ENCODE measurements at places on chromosomes 2 and 18. TPM values are rescaled to one million over a fixed set of nuclear protein-coding genes. Genes with fewer than 3 reads are reported as not detected.
A peak's percentile ranks its signal among the peaks of the same experiment; 100 is the strongest.

- DNase-seq = no peak
- H3K27me3 ChIP-seq = no peaks in the 10 kb centered on the region
- H3K27ac ChIP-seq = no peak overlapping the region
Observed at GRCh38 chr2:124753842-124754241, 728.8 kb downstream of the CNTNAP5 start.

GRCh38 chr2:49255409-49255971 is 101.2 kb upstream of the FSHR start:
- no peaks in the 10 kb centered on the region for H3K36me3 ChIP-seq
- no peaks in the 10 kb centered on the region for H3K27me3 ChIP-seq
- no peak for DNase-seq
- H3K4me3 ChIP-seq = no peak overlapping the region

GRCh38 chr2:69065735-69066336 is 52.9 kb downstream of the ANTXR1 start:
- H3K4me3 ChIP-seq = no peak overlapping the region
- DNase-seq = no peak
- peaks cover 7% of the 10 kb centered on the region for H3K4me1 ChIP-seq
- H3K27me3 ChIP-seq = no peaks in the 10 kb centered on the region
- no peaks in the 10 kb centered on the region for H3K36me3 ChIP-seq
- no peak overlapping the region for H3K27ac ChIP-seq

GRCh38 chr2:78681386-78681785 is 344.1 kb upstream of the REG3G start:
- no peaks in the 10 kb centered on the region for H3K27me3 ChIP-seq
- DNase-seq = no peak
- H3K27ac ChIP-seq = no peak overlapping the region
- H3K36me3 ChIP-seq = no peaks in the 10 kb centered on the region

DNA sequence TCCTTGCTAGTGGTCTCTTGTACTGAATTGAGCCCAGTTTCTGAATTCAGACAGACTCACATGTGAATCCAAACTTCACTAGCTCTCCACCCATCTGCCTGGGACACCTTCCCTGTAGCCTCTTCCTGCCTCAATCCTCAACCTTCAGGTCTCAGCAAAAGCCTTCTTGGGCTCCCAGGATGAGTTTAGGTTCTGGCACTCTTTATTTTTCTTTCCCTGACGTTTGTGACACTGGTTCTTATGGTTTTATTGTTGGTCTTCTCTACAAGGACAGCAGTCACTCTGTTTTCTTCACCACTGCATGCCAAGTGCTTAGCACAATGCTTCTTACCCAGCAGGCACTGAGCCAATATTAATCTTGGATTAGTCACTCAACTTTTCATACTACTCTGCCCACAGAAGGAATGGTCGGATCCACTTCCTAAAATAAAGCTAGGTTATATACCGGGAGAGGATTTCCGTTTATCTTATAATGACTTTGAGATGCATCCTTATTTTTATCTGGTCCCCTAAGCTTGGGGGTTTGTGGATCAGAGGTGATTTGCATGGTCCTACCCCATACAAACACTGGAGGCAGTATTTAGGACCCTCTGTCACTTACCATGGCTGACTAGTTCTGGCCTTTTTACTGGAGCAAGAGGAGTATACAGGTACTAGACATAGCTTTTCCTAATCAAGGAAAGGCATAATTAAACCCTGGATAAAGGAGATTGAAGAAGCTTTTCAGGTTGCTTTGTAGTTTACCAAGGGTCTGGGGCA is 186.3 kb downstream of the MYCN start:
- no peaks in the 10 kb centered on the region for H3K4me1 ChIP-seq
- no peak overlapping the region for H3K27ac ChIP-seq
- no peak overlapping the region for H3K4me3 ChIP-seq
- no peaks in the 10 kb centered on the region for H3K36me3 ChIP-seq

GRCh38 chr18:49491534-49491856 is 4.5 kb upstream of the C18orf32 start:
- peak overlapping the region; percentile 98 for H3K4me3 ChIP-seq
- H3K36me3 ChIP-seq = peaks cover 37% of the 10 kb centered on the region
- no peaks in the 10 kb centered on the region for H3K27me3 ChIP-seq
- DNase-seq = no peak
- peak overlapping the region; percentile 90 for H3K27ac ChIP-seq

DNA sequence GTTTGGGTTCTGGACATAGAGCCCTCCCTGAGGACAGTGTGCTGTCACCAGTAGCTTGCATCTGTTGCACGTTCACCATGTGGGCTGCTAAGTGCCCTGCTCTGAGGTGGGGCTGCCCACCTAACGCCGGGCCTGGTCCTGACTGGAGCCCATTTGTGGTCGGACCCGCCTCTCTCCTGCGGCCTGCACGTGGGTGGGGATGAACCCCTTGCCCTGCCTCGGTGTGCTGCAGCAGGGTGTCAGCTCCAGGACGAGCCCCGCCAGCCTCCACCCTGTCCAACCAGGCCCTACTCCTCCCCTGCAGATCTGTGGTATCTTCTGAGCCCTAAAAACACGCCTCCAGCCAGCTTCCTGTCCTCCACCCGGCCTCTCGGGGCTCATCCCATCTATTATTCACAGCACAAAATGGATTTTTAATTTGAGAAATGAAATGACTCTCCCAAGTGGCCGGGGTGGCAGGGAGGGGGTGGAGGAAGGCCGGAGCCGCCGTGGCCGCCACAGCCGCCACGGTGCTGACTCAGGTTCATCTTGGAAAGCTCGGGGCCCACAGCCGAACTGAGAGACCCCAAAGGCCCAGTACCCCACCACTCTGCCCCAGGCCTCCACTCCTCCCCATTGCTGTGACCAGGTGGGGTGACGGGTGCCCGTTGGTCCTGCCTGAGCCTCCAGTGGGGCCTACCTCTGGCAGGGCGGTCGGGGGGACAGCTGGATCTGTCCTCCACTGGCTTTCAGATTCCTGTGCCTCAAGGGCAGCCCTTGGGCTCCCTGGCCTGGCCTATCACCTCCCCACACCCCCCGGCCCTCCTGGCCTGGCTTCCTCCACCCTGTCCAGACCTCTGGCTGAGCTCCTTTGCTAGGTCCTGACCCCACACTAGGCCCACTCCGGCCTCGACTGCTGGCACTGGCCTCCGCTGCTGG is 2.8 kb upstream of the ECEL1 start:
- H3K27me3 ChIP-seq = peaks cover 32% of the 10 kb centered on the region
- no peaks in the 10 kb centered on the region for H3K36me3 ChIP-seq
- no peak for DNase-seq
- no peak overlapping the region for H3K4me3 ChIP-seq
- no peak overlapping the region for H3K27ac ChIP-seq

- H3K36me3 ChIP-seq = no peaks in the 10 kb centered on the region
- H3K27me3 ChIP-seq = no peaks in the 10 kb centered on the region
- H3K4me1 ChIP-seq = no peaks in the 10 kb centered on the region
- DNase-seq = no peak
Observed at GRCh38 chr2:192887337-192887736, 692.6 kb upstream of the TMEFF2 start.

GRCh38 chr18:55351241-55351691 is 236.7 kb downstream of the TCF4 start:
- H3K27ac ChIP-seq = peak overlapping the region; percentile 37
- DNase-seq = peak; percentile 69
- H3K4me3 ChIP-seq = no peak overlapping the region
- H3K36me3 ChIP-seq = no peaks in the 10 kb centered on the region

- no peaks in the 10 kb centered on the region for H3K4me1 ChIP-seq
- no peaks in the 10 kb centered on the region for H3K36me3 ChIP-seq
- DNase-seq = peak; percentile 8
- no peak overlapping the region for H3K27ac ChIP-seq
Observed at GRCh38 chr2:240259201-240259923, 118.9 kb upstream of the OTOS start.

- no peak for DNase-seq
- H3K4me1 ChIP-seq = peaks cover 34% of the 10 kb centered on the region
- no peaks in the 10 kb centered on the region for H3K36me3 ChIP-seq
- H3K27ac ChIP-seq = no peak overlapping the region
- no peaks in the 10 kb centered on the region for H3K27me3 ChIP-seq
Observed at GRCh38 chr18:58853561-58853960, 11.1 kb upstream of the ZNF532 start.

DNA sequence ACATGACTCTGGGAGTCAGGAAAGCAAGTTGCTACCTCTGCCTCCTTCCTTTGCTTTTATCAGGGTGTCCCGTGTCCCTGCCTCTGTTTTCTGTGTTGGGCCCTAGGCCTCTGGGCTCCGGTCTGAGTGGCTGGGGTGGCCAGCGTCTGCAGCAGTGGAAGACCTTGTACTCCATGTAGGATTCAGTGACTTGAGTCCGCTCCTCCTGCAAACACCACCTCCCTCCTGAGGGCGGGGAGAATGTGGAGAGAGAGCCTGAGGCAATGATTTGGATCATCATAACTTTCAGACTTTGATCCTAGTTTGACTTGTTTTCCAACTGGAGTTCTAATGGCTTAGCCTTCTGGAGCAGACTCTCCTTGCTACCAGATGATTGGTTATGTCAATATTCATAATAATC is 30.8 kb downstream of the ATP6V1C2 start:
- no peak for DNase-seq
- no peaks in the 10 kb centered on the region for H3K36me3 ChIP-seq
- H3K4me3 ChIP-seq = no peak overlapping the region
- no peaks in the 10 kb centered on the region for H3K4me1 ChIP-seq
- no peaks in the 10 kb centered on the region for H3K27me3 ChIP-seq
- H3K27ac ChIP-seq = no peak overlapping the region

DNA sequence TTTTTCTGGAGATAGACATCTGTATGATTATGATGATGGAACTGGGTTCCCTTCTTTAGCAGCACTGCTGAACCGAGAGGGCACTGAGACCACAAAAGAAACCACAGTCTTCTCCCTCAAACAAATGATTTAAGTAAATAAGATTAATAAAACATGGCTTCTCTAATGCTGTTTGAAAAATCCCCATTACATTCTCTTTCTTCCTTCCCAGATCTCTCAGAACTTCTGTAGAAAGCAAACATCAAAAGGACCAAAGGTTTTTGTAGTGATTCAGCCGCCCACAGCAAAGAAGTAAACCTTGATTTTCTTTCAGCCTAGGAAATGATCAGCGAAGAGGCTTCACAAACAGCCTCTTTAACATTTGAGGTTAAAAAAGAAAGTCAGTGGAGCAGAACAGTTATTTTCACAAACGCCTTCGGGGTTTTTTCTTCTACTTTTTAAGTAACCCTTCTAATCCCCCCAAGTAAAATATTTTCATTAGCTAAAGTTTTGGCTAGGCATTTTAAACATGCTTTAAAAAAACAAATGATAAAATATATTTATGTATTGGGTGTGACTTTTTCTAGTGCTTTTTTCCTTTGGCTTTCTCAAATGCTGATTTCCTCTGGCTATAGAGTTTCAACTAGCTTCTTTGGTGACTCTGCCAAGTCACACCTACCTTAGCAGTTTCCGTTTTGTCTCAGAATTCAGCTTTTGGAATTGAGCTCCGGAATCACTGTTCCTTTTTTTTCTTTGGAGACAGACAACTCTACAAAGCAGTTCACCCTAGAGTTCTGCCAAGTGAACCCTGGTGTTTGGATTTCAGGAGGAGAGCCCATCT is 89.6 kb downstream of the UPP2 start:
- DNase-seq = peak; percentile 39
- peak overlapping the region; percentile 33 for H3K27ac ChIP-seq
- H3K4me1 ChIP-seq = peaks cover 7% of the 10 kb centered on the region
- no peaks in the 10 kb centered on the region for H3K36me3 ChIP-seq
- no peaks in the 10 kb centered on the region for H3K27me3 ChIP-seq

DNA sequence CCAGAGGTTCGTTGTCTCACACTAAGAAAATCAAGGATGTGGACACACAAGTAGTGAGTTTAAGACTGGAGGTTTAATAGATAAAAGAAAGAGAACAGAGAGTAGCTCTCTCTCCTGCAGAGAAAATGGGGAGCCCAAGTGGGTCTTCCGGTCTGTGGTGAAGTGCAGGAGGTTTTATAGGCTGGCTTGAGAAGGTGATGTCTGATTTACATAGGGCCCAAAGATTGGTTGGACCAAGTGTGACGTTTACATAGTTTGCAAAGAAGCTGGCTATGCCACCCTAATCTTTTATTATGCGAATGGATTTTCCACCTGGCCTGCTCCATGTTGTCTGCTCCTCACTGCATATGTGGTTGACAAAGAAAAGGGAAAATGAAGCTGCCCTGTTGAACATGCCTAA is 430.4 kb upstream of the TRIB2 start:
- peaks cover 4% of the 10 kb centered on the region for H3K27me3 ChIP-seq
- H3K4me1 ChIP-seq = peaks cover 2% of the 10 kb centered on the region

- H3K27ac ChIP-seq = no peak overlapping the region
- DNase-seq = no peak
- no peaks in the 10 kb centered on the region for H3K27me3 ChIP-seq
- no peaks in the 10 kb centered on the region for H3K36me3 ChIP-seq
- H3K4me3 ChIP-seq = no peak overlapping the region
Observed at GRCh38 chr2:84319581-84319980, 139.5 kb downstream of the SUCLG1 start.

- DNase-seq = no peak
- no peak overlapping the region for H3K27ac ChIP-seq
- H3K4me1 ChIP-seq = peaks cover 11% of the 10 kb centered on the region
- no peaks in the 10 kb centered on the region for H3K36me3 ChIP-seq
- H3K4me3 ChIP-seq = no peak overlapping the region
Observed at GRCh38 chr18:69838620-69839411, 108.9 kb downstream of the CD226 start.

DNA sequence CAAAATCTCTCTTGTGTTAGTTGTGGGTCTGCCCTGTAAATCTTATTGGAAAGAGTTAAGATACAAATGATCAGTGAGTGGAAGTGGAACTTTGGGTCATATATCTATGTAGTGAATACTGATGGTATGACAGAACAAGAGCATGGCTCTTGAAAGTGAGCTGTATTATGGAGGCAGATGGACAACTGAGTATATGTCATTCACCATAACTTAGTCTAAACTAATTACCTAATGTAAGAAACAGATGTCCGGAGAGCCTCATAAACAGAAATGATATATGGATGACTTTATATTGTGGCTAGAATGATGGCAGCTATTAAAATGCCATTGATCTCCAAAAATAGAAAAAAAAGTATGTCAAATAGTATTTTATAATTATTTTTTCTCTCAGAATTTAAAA is 72.4 kb downstream of the FASTKD2 start:
- no peak overlapping the region for H3K27ac ChIP-seq
- no peaks in the 10 kb centered on the region for H3K27me3 ChIP-seq
- no peak overlapping the region for H3K4me3 ChIP-seq

- H3K27ac ChIP-seq = no peak overlapping the region
- DNase-seq = no peak
- no peaks in the 10 kb centered on the region for H3K27me3 ChIP-seq
- H3K4me3 ChIP-seq = no peak overlapping the region
- H3K4me1 ChIP-seq = no peaks in the 10 kb centered on the region
- H3K36me3 ChIP-seq = peaks cover 22% of the 10 kb centered on the region
Observed at GRCh38 chr2:73255907-73256617, 22.0 kb downstream of the CCT7 start.

- no peak overlapping the region for H3K27ac ChIP-seq
- no peak for DNase-seq
- peaks cover 14% of the 10 kb centered on the region for H3K4me1 ChIP-seq
Observed at GRCh38 chr2:127514485-127514884, 11.8 kb downstream of the IWS1 start.

GRCh38 chr2:96956211-96956610 is 30.2 kb downstream of the FAM178B start:
- H3K4me1 ChIP-seq = no peaks in the 10 kb centered on the region
- H3K36me3 ChIP-seq = no peaks in the 10 kb centered on the region
- no peak for DNase-seq
- H3K27ac ChIP-seq = no peak overlapping the region
- no peak overlapping the region for H3K4me3 ChIP-seq

Gene PCARE
- not detected for total RNA-seq

Gene AQP12A
- not detected for total RNA-seq

Gene CGREF1
- total RNA-seq = 1.8 TPM

Gene TM4SF20
- not detected for total RNA-seq

Gene NYAP2
- 0.19 TPM for total RNA-seq

Gene CHST9
- total RNA-seq = 1.3 TPM

Gene ZNF396
- 1.4 TPM for total RNA-seq

All from astrocyte (in vitro differentiated cells and primary cell).